ENCODE measurements at places on chromosomes 4 and X.

DNA sequence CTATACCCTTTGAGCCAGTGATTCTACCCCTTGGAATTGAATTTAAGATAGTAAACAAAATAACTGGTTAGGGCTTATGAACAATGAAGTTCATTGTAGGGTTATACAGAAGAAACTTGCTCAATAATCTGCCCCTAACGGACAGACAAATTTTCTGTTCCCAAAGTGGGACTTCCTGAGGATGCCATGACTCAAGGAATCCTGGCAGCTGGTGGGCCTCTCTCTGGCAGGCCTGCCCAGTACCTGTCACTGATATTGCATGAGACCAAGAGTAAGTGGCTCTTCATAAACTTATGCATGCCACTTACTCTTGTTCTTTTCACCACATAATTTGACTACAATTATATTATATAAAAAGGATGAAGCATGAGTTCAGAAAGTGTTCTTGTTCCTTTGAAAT is 41.5 kb downstream of the GPRIN3 start:
- DNase-seq, result no peak

GRCh38 chr4:7068883-7069282 is 1.0 kb upstream of the GRPEL1 start:
- DNase-seq, result no peak

GRCh38 chr4:175422331-175422730 is 389.7 kb downstream of the GPM6A start:
- no peak for DNase-seq

DNA sequence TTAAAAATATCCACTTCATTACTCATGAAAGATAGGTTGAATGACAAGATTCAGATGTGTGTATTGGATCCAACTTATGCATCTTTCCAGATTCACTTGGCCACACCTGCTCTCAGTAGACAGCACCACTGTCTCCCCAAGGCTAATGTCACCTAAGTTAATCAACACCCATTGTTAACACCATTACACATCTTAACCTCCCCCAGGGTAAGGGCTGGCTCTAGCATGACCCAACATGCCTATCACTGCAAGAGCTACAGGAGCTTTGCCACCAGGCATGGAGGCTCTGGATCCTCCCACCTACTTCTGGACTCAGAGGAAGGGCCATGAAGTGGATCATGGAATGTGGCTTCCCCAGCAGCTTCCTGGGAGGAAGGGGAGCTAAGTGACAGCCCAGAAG is 32.8 kb upstream of the LSM6 start:
- no peak for DNase-seq

- DNase-seq, result no peak
Measured at GRCh38 chrX:5857232-5857631, 371.4 kb downstream of the NLGN4X start.

- no peak for DNase-seq
Measured at GRCh38 chr4:134777606-134778005, 576.0 kb upstream of the PABPC4L start.

DNA sequence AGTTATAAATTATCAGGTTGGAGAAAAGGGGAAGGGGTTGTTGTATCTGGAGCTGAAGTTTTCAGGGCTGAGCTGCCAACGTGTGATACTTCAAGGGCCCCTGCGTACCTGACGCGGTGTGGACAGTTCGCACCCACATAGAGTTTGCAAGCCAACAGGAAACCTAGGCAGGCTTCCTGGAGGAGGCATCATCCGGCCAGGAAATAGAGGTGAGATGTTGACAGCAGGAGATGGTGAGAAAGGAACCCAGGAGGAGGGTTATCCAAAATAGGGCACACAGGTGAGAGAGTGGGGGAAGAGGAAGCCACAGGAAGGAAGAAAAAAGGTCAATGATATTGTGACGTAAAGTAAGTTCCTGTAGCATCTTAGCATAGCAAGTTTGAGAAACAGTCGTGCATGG is 127.2 kb downstream of the DHRSX start:
- DNase-seq, result no peak

DNA sequence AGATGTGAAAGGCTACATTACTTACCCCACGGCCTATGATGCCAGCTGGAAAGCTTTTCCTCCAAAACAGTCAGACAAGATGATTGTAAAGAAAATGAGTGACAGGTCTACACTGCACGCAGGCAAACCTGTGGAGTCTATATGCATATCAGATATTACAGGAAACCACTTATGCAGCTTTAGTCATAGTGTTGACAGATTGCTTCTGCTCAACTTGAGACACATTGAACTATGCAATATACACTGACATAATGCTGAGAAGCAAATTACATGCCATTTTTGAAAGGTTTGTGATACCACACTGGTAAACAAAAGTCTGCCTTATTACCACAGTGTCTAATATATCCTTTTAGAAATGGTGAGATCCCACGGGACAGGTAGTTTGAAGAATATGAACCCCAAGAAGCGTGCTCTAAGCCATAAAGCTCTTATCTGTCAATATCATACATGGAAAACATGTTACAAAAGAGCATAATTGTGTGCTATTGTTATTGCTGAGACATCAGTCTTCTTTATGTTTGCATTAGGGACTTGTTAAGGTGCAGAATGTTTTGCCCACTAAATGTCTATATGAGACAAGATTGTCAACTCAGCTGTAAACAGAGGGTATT is 1835.8 kb upstream of the TENM3 start:
- DNase-seq, result no peak

DNA sequence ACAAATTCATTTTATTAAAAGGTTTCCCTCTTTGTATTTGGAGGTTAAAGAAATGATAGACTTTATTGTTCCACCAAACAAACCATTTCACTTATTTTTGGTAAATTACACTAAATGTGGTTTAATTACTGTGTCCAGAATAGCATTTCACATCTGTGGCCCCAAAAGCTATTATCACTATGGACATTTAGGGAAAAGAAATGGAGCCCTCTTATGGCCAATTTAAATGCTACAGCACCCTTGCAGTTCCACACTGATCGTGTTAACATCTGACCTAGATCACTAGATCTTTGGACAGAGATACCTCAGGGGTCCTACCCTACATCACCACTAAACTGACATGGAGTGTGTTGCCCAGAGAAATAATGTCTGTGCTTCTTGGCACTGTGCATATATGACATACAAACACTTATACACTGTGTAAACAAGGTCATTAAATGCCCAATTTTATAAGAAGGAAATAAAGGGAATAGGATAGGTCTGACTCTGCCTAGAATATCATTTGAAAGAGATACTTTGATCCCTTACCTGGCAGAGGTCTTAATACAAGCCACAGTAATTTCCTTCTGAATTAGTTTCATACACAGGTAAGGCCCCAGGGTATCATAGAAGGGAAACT is 163.9 kb downstream of the KDR start:
- DNase-seq, result no peak

DNA sequence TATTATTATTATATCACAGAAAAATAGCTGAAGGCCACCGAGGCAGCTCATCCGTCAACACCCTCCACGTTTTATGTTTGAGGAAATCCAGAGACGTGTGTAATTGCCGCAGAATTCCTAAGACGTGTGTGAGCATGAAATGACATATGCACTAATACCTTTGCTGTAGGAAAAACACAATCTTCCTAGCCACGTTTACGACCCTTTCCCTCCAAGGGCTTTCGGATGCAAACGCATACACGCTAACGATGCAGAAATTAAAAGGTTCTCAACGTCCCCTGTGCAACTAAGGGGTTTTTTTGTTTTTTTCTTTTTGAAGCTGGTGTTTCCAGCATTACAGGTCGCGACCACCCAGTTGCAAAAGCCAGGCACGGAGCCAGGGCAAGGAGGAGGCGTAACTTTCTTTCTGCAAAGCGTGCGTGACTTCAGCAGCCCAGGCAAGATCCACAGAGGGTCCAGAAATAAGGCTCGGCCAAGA is 33.8 kb downstream of the CRLF2 start:
- no peak for DNase-seq

GRCh38 chrX:140092121-140092520 is 126.8 kb upstream of the CXorf66 start:
- no peak for DNase-seq

DNA sequence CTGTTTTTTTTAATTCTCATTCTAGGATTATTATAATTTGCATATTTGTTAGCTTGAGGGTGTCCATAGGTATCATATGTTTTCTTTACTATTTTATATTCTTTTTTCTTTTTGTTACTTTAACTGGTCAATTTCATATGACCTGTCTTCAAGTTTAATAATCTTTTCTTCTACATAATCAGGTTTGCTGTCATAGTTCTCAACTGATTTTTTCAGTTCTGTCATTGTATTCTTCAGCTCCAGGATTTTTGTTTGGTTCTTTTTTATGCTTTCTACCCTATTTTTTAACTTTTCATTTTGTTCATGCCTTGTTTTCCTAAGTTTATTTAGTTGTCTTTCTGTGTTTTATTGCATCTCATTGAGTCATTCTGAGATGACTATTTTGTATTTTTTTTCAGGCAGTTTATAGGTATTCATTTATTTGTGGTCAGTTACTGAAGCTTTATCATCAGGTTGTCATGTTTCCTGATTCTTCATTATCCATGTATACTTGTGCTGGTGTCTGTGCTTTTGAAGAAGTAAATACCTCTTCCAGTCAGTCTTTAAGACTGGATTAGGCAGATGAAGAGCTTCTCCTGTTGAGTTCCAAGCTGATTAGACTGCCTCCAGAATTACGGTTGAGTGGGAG is 220.3 kb upstream of the VEGFC start:
- no peak for DNase-seq

- no peak for DNase-seq
Measured at GRCh38 chr4:38133711-38134480, 173.7 kb downstream of the PTTG2 start.

DNA sequence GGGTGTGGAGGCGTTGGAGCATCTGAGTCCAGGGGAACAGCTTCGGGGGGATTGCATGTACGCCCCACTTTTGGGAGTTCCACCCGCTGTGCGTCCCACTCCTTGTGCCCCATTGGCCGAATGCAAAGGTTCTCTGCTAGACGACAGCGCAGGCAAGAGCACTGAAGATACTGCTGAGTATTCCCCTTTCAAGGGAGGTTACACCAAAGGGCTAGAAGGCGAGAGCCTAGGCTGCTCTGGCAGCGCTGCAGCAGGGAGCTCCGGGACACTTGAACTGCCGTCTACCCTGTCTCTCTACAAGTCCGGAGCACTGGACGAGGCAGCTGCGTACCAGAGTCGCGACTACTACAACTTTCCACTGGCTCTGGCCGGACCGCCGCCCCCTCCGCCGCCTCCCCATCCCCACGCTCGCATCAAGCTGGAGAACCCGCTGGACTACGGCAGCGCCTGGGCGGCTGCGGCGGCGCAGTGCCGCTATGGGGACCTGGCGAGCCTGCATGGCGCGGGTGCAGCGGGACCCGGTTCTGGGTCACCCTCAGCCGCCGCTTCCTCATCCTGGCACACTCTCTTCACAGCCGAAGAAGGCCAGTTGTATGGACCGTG is 2.2 kb downstream of the AR start:
- no peak for DNase-seq

DNA sequence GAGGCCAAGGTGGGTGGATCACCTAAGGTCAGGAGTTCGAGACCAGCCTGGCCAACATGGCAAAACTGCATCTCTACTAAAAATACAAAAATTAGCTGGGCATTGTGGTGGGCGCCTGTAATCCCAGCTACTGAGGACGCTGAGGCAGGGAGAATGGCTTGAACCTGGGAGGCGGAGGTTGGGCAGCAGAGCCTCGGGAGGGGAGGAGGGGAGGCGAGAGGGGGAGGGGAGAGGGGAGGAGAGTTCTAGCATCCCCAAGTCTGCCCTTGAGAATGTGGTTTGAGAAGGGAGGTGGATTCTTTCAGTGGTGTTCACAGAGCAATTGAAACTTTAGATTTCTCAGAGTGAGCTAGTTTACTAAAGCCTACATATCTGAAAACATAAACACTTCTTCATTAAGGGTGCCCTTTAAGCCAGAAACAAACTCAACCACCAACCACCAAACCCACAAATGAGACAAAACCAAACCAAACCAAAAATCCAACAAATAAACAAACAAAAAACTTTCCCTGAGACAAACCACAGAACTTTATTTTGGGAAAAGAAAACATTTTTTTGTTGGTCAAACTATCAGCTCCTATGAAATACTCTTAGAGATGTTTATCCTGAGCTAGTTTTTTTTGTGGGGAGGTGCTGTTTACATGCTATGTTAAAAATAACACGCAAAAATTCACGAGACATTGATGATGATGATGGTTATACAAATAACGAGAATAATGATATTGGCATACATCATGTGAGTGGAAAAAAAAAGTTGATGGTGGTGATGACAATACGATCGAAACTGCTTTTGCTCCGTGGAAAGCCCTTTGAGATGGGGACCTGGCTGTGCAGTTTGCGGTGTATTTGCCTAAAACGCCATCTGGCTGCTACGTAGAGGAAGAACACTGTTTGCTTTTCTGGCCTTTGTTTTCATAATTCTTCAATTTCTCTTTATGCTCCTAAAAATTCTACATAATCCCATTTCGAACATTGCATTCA is 98.2 kb upstream of the PRKX start:
- no peak for DNase-seq

DNA sequence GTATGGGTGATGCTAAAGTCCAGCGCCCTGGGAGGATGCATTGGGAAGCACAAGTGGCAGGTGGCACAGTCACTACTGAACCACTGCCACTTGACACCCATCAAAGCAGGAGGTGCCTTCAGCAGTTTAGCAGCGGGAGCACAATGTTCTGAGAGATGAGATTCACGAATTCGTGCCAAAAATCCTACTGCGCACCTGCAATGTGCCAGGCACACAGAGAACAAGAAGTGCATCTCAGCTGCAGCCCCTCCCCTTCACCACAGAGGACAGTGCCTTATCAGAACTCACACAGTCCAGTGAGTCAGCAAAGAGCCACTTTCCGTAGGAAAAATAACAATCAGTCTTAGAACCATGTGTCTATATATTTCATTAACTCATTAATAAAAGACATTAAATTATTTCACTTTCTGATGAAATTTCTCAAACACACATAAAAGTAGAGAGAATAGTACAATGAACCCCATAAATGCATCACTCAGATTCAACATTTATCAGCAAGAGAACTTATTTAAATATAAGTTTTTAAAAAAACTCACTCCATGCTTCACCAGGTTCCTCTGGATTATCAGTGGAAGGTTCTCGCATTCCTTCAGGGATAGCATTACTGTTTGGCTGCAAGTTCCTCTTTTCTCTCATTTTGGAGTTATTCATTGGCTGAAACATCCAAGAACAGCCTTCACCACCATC is 47.0 kb downstream of the BEND2 start:
- no peak for DNase-seq

GRCh38 chrX:49746306-49746705 is 50.5 kb upstream of the PAGE1 start:
- no peak for DNase-seq

GRCh38 chr4:11074581-11075241 is 354.0 kb downstream of the HS3ST1 start:
- no peak for DNase-seq
